ENCODE measurements at places on chromosomes 4 and X. TPM values are rescaled to one million over a fixed set of nuclear protein-coding genes. Genes with fewer than 3 reads are reported as not detected.

Gene S100P
- total RNA-seq: not detected

Gene TEX11
- not detected for total RNA-seq

Gene FREM3
- total RNA-seq: 0.25 TPM

Gene PNPLA4
- total RNA-seq: 2.8 TPM

Gene LINC00632
- total RNA-seq: 0.54 TPM

Gene CFAP47
- not detected for total RNA-seq

Gene FRYL
- 135 TPM for total RNA-seq

Gene MAGEA9B
- total RNA-seq: not detected

Gene KLHL5
- 21.5 TPM for total RNA-seq

Gene TBC1D9
- total RNA-seq: 0.30 TPM

Gene GPM6B
- not detected for total RNA-seq

Gene NLRP2B
- not detected for total RNA-seq

Gene GPC4
- total RNA-seq: not detected

Gene FGF2
- total RNA-seq: not detected

Gene TKTL2
- not detected for total RNA-seq

Gene MAP3K15
- not detected for total RNA-seq

Gene HTR2C
- total RNA-seq: not detected

Gene MAGEC1
- not detected for total RNA-seq

Gene NRK
- not detected for total RNA-seq

Gene RAB28
- total RNA-seq: 7.5 TPM

Gene AP1AR
- total RNA-seq: 10.9 TPM

Gene TTC29
- not detected for total RNA-seq

Gene CTAG1A
- not detected for total RNA-seq

Gene CENPI
- 1.1 TPM for total RNA-seq

Gene EVC2
- total RNA-seq: 3.2 TPM

Gene FAT4
- 0.02 TPM for total RNA-seq

Gene DCX
- total RNA-seq: not detected

Gene MMAA
- 14.7 TPM for total RNA-seq

Gene TLR3
- total RNA-seq: 0.47 TPM

Gene FMR1NB
- not detected for total RNA-seq

Gene CXCR3
- 31.9 TPM for total RNA-seq

Gene RAB40A
- total RNA-seq: not detected

Gene ALB
- total RNA-seq: not detected

Gene ARSJ
- not detected for total RNA-seq

Gene RAB9B
- total RNA-seq: 0.22 TPM

Gene GPR143
- not detected for total RNA-seq

Gene TLL1
- not detected for total RNA-seq

Gene SMR3B
- total RNA-seq: not detected

Gene H2AZ1
- total RNA-seq: 143 TPM
